Stimulated activated CD8-positive, alpha-beta memory T cell treated with anti-CD3 and anti-CD28 coated beads, Interleukin-4, amount 100 ng/mL, for 4 hours (primary cell): ENCODE measurements at places on chromosomes 2 and 18.
A peak's percentile ranks its signal among the peaks of the same experiment; 100 is the strongest.

DNA sequence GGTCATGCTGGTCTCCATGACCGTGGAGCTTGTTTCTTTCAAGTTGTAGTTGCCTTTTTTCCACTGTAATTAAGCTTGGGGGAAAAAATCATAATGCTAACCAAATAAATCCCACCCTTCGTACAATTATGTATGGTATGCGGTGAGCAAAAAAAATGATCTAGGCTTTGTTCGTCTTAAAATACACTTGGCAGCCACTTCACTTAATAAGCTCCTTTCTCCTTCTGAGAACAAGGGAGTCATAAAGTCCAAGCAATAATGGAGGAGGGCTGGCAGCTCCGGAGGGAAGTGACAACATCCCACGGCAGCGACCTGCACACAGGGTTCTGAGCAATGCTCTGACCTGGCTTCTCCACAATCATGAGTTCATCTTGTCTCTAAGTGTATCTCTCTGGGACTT is 91.2 kb upstream of the KLHL29 start:
- DNase-seq: no peak

- peak; percentile 36 for DNase-seq
Observed at GRCh38 chr2:230411570-230412370, 4.2 kb upstream of the SP100 start.

GRCh38 chr2:197777823-197778407 is 7.2 kb downstream of the BOLL start:
- no peak for DNase-seq

DNA sequence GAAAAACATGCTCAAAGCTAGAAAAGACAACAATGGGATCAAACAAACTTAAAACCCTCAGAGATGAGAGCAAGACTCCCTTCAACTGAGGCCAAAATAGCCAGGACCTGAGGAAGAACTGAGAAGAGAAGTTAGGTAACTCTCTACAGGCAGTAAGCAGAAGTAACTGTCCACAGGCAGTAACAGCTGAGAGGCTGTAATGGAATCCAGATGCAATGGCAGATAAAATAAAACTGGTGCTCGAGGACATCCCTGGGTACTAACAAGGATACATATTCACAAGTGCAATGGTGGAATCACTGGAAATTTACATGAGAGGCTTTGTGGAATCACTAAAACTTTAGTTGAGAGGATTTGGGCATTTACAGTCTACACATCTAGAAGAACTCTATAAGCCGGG is 30.4 kb upstream of the C2orf66 start:
- DNase-seq: no peak

GRCh38 chr2:188668017-188668680 is 306.0 kb upstream of the COL3A1 start:
- DNase-seq: no peak

DNA sequence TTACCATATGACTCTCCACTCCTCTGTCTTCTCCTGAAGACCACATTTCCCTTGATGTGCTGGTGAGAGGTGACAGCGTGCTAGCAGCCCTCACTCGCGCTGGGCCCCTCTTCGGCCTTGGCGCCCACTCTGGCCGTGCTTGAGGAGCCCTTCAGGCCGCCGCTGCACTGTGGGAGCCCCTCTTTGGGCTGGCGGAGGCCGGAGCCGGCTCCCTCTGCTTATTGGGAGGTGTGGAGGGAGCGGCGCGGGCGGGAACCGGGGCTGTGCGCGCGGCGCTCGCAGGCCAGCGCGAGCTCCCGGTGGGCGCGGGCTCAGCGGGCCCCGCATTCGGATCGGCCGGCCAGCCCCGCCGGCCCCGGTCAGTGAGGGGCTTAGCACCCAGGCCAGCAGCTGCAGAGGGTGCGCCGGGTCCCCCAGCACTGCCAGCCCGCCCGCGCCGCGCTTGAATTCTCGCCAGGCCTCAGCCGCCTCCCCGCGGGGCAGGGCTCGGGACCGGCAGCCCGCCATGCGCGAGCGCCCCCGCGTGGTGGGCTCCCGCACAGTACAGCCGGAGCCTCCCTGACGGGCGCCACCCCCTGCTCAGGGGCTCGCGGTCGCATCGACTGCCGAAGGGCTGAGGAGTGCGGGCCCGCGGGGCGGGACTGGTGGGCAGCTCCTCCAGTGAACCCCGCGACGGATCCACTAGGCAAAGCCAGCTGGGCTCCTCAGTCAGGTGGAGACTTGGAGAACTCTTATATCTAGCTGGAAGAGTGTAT is 246.6 kb upstream of the REG3G start:
- DNase-seq: no peak
